ENCODE measurements at places on chromosomes 1 and 21. TPM values are rescaled to one million over a fixed set of nuclear protein-coding genes. Genes with fewer than 3 reads are reported as not detected.

The TRNAU1AP gene
- 23.3 TPM for total RNA-seq

The BACE2 gene
- total RNA-seq, result 49.5 TPM

DNA sequence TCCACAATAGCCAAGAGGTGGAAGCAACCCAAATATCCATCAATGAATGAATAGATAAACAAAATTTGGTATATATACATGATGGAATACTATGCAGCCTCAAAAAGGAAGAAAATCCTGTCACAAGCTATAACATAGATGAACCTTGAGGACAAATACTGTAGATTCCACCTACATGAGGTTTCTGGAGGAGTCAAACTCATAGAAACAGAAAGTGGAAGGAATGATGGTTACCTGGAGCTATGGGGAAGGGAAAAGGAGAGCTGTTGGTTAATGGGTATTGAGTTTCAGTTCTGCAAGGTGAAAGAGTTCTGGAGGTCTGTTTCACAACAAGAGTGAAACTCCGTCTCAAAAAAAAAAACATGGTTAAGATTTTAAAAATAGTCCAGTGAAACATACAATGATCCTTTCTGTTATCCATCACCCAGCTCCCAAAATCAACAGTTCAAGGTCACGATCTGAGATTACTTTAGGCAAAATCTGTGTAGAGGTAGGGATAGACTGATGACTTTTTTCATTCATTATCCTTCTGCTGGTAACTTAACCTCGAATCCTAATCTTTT is 80.8 kb upstream of the HNRNPU start:
- no peak overlapping the region for H3K4me3 ChIP-seq
- H3K36me3 ChIP-seq, result no peaks in the 10 kb centered on the region
- peaks cover 2% of the 10 kb centered on the region for H3K27me3 ChIP-seq
- H3K27ac ChIP-seq, result no peak overlapping the region
- no peaks in the 10 kb centered on the region for H3K4me1 ChIP-seq
- no peak for DNase-seq

The AVPR1B gene
- not detected for total RNA-seq

The TMEM81 gene
- 3.6 TPM for total RNA-seq

The SAMD11 gene
- total RNA-seq, result 19.5 TPM

DNA sequence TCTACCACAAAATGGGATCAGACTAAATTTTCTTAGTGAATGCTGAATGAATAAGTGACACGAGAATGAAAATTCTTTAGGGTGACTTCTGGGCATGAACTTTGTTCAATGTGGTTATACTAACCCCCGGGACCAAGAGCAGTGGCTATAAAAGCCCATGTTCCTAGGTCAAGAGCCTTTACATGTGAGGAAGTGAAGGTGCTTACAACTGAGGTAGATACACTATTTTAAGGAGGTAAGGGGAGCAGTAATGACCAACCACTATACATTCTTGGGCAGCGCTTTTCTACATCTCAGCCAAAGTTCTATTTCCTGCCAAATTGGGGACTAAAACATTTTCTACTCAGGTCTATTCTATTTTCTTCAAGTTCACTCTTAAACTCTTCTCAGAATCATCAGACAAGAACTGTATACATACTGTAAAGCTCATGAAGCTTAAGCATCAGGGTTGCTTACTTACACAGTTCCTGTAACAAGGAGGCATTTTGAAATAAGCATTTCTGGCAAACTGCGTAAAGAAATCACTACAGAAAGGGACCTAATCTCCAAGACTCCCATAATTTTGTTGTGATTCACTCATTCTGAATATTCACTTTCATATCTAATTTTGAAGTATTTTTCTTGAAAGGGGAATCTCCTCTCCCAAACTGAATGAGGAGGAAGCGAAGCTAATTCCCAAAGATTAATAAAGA is 8.5 kb upstream of the ARHGAP29 start:
- H3K27ac ChIP-seq, result peak overlapping the region; percentile 81
- no peak for DNase-seq
- peaks cover 25% of the 10 kb centered on the region for H3K4me1 ChIP-seq
- H3K4me3 ChIP-seq, result peak overlapping the region; percentile 95

All from osteocyte (in vitro differentiated cells).